ENCODE measurements at places on chromosomes 7 and 10.

- no peak for DNase-seq
Measured at GRCh38 chr10:31700181-31700611, 228.4 kb downstream of the ARHGAP12 start.

DNA sequence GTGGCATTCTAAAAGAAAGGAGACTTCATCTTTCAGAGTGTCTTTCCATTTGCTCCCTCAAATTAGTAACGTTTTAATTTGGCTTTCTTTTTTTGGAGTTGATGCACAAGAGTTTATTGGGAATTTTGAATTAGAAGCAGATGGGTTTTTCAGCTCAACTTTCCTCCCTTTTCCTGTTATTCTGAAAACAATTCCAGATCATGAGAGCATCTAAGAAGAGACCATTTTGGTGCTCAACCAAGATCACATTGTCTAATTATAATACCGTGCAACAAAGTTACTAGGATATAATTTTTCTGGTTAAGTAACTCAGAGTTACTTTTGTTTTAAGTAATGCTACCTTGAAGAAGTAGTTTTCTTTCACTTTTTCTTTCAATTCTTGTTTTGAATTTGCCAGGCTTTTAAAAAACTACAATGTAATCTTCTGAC lies 396.6 kb upstream of the KLF6 start:
- no peak for DNase-seq

DNA sequence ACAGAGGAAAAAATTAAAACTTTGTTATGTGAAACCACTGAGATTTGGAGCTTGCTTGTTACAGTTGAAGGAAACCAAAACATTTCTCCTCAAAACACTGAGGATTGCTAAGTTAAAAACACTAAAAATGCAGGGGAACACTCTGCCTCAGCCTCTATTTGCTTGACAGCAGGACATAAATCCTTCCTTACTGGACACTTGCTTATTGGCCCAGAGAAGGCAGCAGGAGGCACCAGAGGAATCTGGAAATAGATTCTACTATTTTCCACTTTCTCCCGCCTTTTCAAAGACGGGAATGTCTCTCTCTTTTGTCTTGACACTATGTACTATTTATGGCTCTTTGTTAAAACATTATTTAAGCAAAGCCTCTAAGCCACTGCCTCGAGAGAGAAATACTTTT lies 67.9 kb downstream of the MTURN start:
- DNase-seq = no peak

DNA sequence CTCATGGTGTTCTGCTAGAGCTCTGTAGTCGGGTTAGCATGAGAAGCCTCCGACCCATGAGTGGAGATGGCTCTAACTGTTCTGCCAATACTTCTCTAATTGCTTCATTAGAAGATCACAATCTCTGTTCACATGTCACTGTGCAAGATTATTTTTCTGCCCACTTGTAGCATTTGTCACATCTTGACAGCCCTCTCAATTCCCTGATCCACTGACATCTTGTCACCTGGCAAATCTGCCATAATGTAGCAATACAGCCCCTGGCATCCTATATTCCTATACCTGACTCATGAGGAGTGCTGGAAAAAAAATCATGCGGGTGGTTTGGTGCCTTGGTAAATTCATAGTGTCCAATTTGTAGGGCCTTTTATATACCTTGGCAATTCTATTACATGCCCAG lies 58.4 kb downstream of the ST8SIA6 start:
- no peak for DNase-seq

DNA sequence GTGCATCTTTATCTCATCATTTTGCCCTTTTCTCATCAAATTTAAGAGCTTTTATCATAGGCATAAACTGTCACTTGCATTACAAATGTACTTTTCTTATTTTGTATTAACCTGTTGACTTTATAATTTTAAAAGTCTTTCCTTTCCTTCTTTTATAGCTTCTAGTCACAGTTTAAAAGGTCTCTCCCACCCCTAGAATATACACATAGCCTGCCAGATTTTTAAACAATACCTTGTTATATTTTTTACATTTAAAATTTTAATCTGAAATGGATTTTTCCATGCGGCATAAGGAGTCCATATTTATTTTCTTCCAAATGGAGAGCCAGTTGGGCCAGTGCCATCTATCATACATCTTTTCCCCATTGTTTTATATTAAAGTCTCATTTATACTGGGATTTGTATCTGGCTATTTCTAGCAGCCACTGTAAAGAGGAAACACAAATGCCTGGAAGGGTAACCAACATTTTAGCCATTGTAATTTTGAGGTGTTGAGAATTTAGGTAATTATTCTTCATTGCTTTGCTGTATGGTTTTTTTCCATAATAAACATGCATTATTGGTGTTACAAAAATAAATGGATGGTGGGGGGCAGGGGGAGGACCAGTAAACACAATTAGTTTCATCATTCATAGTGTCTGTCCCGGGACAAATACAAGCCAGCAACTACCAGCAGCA lies 92.8 kb downstream of the CCDC71L start:
- DNase-seq = no peak

DNA sequence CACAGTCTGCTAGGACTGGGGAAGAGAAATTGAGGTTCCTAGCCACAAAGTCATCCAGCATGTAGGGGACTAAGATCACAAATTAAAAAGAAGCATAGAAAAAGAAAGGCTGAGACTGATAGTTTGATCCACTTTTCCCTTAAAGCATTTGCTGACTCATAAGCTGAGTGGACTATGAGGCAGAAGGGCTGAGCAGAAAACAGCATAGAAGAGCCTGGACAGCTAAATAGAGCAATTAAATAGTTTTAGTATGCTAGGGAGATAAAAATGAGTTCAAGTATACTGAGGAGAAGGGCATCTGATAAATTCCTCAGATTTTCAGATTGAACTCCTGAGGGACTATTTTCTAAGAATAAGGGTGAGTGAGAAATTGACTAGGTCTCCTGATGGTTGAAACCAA lies 155.9 kb upstream of the EGR2 start:
- DNase-seq = no peak

DNA sequence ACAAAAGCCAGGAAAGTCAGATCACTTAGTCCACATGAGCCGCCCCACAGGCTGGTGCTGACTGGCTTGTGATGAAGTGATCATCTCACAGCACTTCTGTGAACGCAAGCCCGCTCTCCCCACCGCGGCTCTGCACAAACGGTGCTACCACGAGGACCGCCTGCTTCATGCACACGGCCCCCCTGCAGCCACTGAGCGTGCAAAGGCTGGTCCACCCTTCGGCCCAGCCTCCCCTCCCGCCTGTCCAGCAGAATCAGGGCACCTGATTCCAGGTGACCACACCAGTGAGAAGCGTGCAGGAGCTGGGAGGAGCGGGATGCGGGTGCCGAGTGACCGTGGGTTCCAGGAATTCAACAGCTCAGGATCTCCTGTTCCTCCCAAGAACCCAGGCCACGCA lies 32.2 kb downstream of the MAD1L1 start:
- no peak for DNase-seq

DNA sequence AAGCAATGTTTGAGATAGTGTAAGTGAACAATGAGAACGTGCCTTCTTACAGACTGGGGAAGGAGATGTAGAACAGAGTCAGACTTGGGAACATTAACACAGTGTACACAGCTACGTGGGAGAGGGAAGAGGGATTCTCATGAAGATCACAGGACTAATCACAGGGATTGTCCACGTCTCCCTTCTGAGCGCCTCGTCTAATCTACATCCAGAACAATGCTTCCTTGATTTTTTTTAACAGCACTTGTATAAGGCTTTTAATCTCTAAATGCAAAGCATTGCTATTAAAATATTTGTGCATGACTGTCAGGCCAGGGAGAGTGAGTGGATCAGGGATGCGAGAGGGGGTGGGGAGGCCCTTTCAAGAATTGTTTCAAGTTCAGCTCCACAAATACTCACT lies 62.7 kb downstream of the MET start:
- DNase-seq = no peak

DNA sequence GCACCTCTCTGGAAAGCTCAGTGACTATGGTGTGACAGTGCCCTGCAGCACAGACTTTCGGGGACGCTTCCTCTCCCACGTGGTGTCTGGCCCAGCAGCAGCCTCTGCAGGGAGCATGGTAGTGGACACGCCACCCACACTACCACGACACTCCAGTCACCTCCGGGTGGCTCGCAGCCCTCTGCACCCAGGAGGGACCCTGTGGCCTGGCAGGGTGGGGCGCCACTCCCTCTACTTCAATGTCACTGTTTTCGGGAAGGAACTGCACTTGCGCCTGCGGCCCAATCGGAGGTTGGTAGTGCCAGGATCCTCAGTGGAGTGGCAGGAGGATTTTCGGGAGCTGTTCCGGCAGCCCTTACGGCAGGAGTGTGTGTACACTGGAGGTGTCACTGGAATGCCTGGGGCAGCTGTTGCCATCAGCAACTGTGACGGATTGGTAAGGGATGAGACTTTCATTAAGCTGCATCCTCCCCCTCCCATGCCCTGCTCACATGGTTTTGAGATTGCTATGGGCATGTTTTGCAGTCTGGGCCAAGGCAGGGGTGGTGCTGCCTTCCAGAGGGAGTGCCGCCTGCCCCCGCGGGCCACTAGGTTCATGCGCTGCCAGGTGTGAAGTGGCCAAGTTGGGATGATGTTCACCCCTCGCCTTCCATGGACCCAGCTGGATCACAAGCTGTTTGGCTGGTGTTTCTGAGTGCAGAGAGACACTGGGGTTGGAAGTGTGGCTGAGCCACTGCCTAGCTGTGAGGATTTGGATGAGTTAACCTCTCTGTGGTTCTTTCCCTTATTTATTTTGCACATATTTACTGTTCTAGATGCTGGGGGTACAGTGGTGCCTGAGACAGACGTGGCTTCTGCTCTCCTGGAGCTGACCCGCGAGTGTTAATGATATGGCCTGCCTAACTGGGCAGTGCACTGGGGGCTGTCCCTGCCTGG lies 2.5 kb downstream of the ADAMTS14 start:
- no peak for DNase-seq

DNA sequence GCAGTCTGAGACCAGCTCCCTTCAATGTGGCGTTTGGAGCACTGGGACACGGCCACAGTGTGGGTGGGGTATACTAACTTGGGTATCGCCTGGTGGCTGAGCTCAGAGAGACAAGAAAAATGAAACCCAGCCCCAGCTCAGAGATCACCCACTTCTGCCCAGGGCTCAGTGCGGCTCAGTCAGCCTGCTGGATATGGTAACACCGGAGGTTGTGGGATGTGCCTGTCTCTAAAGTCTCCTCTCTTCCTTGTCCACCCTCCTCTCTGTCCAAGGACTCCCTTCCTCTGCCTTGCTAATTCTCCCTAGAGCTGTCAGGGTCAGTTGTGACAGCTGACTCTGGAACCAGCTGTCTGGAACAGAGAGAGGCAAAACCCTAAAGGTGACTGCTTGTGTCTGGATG lies 149.1 kb downstream of the PTPN20 start:
- no peak for DNase-seq

- no peak for DNase-seq
Measured at GRCh38 chr7:69962186-69963065, 364.2 kb downstream of the AUTS2 start.

- DNase-seq = no peak
Measured at GRCh38 chr7:127995156-127995880, 35.9 kb downstream of the LRRC4 start.

DNA sequence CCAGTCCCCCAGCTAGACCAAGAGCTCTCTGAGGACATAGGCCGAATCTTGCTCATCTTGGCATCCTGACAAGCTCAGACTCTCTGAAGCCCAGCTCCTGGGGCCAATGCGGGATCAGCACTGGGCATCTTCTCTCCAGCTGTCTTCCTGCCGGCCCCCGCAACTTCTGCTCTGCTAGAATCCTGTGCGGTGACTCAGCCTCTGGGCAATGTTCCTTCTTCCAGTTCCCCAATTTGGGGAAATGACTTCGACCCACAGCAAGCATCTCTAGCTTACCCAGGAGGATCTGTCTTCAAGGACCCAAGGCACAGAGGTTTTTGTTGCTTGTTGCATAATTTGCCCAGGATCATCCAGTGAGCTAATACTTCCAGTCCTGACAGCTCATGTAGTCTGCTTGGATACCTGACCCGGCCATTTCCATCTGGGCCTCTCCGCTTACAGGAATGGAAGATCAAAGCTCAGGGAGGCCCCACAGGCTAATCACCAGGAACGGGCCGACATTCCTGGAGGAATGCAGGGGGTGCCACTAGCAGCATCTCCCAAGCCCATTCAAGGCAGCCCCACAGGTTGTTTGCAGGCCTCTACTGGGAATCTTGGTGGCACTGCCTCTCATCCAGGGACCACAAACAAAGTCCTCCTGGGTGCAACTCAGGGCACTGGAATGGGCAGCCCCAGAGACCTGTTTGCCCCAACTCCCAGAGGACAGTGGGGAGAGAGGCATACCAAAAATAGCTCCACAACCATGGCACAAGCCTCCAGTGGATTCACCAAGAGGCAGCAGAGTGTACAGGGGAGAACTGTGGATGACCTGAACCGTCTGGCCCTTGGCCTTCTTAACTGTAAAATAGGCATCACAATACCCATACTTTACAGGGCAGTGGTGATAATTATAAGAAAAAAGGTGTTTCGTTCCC lies 151.9 kb downstream of the NEURL1 start:
- DNase-seq = no peak

GRCh38 chr10:100745882-100746783 lies 751 bp downstream of the PAX2 start:
- no peak for DNase-seq

DNA sequence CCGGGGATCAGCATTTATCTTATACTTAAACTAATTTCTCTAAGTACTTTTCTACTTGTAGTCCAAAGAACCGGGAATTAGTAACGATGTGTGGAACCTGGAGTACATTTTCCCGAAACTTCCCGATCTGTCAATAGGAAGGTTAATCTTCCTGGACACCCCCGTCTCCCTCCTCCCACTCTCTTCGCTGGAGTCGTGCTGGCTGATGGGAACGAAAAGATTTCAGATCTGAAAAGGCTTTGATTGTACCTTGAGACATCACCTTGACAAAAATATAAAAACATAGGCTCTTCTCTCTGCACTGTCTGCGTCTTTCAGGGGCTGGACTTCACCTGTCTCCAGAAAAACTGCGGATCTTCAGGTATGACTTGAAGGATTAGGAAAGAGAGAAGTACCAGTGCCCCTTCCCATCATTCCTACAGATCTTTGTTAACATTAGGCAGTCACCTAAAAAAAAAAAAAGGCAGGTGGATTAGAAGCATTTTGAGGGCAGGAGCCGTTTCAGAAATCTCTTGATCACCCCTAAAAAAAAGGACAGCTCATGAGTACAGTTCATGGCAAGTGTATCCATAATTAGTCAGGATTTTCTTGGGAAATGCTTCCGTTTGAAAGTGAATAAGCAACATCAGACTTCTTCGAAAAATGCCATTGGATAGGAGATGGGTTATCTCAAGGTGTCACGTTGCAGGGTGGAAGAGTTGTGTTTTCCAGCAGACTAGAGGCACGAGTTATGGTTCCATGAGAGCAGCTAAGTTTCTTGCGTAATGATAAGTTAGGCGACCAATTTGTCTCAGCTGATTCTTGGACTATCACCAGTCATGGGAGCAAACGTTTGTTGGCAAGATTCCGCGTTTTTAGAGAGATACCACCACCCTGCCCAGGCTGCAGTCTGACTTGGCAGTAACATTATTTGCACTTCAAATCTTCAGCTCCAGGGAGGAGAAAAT lies 7.8 kb upstream of the BAMBI start:
- DNase-seq = no peak

GRCh38 chr10:122249991-122250750 lies 20.9 kb upstream of the BTBD16 start:
- no peak for DNase-seq
